ENCODE measurements at places on chromosomes 16 and 17. TPM values are rescaled to one million over a fixed set of nuclear protein-coding genes. Genes with fewer than 3 reads are reported as not detected.

- DNase-seq, result no peak
Measured at GRCh38 chr17:55639096-55639495, 83.6 kb downstream of the TMEM100 start.

GRCh38 chr17:72590382-72590781 lies 469.6 kb downstream of the SOX9 start:
- DNase-seq, result peak; percentile 43

GRCh38 chr17:79400989-79401703 lies 209.7 kb downstream of the RBFOX3 start:
- peak; percentile 78 for DNase-seq

CFAP119 gene
- total RNA-seq, result 0.05 TPM

DNA sequence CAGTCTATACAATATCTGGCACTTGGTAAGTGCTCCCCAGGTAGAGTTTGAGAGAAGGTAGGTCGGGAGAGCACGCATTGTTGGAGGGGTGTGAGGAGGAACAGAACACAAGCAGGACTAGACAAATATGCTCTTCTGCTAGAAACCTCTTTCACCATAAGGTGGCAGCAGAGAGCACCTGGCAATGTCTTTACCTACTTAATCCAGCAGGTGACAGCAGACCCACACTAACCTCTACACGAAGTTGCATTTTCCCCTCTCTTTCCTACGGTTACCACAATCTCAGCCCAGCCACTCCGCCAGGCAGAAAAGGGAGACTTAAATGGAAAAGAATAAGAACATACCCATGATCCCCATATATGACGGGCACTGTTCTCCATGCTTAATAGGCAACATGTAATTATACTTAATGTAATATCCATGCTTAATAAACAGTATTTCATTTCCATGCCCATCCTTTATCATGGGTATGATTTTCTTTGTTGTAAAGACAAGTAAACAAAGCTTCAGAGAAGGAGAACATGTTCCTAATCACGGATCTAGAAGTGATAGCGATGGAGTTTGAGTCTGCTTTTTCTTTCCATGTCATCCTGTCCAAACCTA lies 55.1 kb upstream of the CCL2 start:
- peak; percentile 86 for DNase-seq

DNA sequence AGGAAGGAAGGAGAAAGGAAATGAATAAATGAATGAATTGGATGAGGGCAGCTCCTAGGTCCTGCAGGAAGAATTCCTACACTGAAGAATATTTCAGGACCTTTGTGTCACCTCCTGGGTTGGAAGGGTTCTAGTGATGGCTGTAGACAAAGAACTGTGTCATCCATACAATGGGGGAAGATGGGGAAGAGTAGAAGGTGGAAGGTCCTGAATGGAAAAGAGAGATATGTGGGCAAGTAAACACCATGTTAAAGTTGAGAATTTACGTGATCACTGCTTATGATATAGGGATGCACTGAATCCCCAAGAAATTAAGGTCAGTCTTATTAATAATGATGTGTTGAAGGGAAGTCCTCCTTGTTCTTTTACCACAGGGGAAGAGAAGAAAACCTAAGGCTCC lies 4.2 kb upstream of the SUPT4H1 start:
- no peak for DNase-seq

DNA sequence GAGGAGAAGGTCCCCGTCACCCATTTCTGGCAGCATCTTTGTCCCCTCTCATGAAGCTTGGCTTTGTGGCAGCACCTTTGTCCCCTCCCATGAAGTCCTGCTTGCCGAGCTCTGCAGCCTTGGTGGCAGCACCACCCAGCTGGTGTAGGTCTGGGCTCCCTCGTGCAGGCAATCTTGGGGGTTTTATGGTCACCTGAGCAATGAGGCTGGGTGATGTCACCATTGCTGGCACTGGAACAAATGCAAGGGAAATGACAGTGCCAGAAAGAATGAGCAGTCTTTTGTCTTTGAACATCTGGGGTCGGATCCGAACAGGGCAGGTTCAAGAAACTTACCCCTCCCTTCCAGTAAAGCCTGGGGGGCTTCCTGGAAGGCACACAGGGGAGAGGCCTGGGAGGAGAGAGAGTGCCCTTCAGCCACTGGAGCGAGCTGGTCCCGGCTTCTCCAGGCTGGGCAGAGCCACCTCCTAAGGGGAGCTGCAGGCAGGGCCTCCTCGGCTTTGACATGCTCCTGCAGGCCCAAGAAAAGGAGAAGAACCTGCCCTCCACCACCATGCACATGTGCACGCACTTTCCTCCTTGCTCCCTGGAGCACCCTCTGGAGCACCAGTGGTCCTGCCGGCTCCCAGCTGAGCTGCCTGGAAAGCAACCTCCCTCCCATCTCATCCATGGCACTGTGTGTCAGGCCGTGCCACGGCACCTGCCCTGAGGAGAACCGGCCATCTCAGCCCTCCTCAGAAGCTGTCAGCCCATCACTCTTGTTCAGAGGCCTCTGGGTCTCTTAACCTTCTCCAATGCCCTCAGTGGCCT lies 16.0 kb downstream of the BTBD17 start:
- DNase-seq, result no peak

DNA sequence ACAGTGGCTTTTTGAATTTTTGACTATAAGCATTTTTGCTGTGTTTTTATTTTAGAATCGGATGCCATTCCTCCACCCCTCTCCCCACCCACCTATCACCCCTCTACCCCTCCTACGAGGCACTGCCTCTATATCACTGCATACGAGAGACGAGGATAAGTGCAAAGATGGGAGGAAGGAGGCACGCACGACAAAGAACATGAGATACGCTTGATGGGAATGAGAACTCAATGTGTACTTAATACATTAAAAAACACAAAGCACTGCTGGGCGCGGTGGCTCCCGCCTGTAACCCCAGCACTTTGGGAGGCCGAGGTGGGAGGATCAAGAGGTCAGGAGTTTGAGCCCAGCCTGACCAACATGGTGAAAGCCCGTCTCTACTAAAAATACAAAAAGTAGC lies 8.8 kb upstream of the USP43 start:
- DNase-seq, result no peak

Data from SK-MEL-5 (cell line).